ENCODE measurements at places on chromosomes 1 and 21.

DNA sequence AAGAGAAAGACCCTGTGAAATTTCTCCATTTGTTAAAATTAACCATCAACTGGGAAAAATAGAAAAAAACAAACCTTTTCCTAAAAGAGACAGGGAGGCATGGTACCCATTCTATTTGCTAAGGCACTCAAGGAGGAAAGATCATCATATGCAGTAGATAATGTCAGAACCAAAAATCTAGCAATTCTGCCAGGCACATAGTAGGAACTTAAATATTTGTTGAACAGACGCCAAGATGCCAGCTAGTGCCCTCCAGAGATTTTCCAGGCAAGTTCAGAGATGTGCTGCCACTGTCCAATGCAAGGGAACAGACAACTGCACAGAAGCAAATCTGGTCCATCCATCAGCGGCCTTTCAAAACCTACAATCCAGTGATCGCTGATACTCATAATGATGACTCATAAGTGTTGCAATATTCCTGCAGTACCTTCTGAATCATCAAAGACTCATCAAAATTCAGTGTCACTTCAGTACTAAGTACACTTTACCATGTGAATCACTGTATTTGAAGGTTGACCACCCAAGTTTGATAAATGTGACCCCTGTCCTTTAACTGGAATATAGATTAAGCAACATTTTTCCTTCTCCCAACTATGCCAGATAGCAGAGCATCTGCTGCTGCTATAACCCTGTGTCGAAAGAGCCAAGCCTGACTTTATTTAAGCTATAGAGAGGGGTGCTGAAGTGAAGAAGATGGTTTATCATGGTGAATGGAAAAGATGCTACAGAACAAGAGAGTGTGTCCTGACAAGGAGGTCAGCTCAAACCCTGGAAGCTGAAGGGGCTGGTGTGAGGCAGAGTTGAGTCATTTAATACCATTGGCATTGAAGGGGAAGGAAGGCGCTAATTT, 99.1 kb downstream of the MT1HL1 start:
- peak; percentile 69 for DNase-seq

DNA sequence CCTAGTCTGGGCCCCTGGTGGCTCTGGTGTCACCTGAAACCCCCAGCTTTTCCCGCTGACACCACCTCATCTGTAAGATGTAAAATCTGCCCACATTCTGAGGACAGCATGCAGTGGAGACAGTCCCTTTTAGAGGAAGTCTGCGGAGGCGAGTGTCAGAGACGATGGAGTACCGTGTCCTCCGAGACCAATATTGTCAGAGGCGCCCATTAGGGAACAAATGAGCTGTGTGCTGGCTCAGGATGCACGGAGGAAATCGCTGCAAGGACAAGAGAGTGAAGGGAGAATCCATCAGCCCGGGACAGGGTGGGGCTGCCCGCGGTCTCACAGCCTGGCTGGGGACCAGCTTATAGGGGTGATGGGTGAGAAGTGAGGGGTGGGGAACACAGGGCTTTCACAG, 214.8 kb downstream of the MATN1 start:
- no peak for DNase-seq

GRCh38 chr1:1764876-1765470, 13.3 kb downstream of the NADK start:
- no peak for DNase-seq

DNA sequence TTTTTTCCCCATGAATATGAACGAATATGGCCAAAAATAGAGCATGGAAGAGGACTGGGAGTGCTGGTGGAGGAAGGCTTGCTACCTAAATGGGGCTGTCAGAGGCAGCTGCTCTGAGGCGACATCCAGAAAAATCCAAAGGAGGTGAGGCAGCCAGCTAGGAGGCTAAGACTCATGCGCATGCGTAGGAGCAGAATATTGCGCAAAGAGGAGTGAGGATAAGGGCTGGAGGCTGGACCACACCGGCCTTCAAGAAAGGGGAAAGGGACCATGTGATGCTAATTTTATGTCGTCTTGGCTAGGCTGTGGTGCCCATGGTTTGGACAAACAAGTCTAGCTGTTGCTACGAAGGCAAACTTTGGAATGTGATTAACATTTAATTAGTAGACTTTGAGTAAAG, 30.5 kb downstream of the HEYL start:
- no peak for DNase-seq

DNA sequence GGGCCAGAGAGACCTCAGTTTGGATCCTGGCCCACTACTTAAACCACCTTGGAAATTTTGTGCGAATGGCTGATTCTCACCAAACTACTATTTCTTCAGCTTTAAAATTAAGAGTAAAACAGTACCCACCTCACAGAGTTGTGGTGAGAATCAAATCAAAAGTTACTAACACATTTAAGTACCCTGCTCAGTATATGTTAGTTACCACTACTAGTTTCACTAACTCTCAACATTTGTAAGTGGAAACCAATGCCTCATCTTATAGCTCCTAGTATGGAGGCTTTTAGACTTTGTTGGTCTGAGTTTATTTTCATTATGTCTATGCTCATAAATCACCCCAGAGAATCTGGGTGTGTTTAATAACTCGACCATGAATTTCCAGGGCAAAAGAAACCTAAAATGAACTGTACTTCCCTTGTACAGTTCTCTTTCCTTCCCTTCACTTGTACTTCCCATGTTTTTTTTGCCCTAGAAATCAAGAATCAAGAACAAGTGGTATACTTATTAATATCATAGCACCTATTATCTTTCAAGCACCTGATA, 11.6 kb upstream of the SERBP1 start:
- DNase-seq = no peak

DNA sequence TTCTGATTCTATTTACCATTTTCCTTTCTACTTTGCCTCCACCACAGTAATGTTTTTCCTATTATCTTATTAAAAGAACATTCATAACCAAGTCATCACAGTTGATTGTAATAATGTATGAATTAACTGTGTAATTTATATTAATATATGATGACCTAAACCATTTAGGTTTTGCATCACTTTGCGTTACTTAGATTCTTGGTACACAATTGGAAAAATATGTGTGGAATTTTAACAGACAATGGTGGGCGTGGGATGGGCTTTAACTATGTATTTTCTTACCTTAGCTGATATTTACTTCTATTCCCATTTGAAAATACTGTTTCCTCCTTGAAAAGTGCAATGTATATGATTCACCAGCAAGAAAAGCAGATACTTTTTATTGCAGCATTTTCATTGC, 3.6 kb downstream of the KRTAP21-3 start:
- no peak for DNase-seq

GRCh38 chr1:73463873-73464272, 734.1 kb downstream of the LRRIQ3 start:
- DNase-seq = no peak

- peak; percentile 55 for DNase-seq
These were observed 1.1 kb downstream of the RGS16 start for GRCh38 chr1:182602935-182603645.

GRCh38 chr1:162704673-162705424, 72.6 kb downstream of the DDR2 start:
- no peak for DNase-seq

- DNase-seq = no peak
These were observed 48.7 kb downstream of the SMYD2 start for GRCh38 chr1:214329470-214330220.

- no peak for DNase-seq
These were observed 321.4 kb upstream of the CXADR start for GRCh38 chr21:17191346-17191993.

DNA sequence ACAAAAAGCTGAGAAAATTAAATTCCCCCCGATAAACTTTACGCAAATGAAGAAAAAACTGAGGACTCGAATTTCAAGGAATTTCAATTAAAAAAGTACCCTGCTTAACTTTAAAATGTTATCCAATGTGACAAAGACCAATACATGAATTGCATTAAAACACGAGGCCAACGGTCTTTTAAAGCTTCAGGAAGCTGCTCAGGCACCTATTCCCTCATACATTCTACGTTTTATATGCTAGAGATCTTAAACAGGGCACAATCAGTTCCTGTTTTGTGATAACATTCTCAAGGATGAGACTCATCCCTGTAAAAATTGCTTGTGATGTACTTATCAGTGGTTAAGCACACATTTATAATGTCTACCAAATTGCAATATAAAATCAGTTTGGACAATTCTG, 3.0 kb downstream of the YOD1 start:
- DNase-seq = no peak

- peak; percentile 48 for DNase-seq
These were observed 20.7 kb upstream of the ABCB10 start for GRCh38 chr1:229579059-229579673.

DNA sequence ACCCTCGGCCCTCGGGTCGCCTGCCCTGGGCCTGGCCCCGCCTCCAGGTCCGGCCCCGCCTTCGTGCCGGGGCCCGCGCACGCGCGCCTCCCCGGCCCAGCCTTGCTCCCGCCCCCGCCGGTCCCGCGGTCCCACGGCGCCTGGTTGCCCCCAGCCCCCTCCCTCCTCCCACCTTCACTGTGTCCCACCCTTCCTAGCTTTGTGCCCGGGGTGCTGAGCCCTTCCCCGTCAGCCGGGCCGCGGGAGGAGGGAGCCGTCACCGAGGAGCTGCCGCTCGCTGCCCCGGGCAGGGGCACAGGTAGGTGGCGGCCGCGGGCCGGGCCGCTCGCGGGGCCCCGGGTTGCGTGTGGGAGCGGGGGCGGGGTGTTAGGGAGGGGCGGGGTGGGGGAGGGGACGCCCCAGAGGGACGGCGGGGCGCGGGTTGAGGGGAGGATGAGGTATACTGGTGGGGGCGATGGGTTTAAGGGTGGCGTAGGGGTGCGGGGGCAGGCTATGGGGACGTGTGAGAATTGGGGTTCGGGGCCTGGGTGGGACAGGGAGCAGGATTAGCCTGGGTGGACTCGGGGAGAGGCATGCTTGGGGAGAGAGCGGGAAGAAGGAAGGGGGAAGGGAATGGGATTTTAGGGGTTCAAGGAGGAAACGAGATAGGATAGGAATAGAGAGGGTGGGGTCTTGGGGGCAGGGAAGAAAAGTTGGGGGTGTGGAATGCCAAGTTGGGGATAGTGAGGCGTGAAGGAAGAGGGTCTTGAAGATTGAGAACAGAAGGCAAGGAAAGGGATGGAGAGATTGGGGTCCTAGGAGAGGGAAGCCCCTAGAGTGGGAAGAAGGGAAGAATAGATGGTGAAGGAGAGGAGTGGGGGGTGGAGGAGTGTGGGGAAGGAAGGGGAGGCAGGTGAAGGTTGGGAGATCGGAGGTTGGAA, at the start of gene LRRC42:
Gene LRRC42 (plus strand): TSS at position 99 of the 920 bp plus-strand sequence. CDS start 5,650 bp downstream, outside the sequence.
- no peak for DNase-seq

DNA sequence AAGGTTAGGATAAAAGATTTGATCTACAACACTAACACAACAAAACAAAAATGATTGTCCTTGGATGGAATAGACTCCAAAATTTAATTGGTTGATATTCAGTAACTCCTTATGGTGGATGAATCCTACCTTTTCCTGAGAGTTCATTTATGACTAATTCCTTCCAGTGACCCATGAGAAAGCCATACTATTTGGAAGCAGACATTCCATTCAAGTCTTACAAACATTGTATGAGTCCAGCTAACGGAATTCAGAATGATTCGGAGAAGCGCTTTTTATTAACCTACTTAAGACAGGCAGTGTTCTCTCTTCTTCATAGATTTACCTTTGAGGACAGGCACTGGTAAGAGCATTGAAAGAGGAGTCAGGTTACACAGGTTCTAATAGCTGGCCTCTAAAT, 155.6 kb upstream of the ZNF648 start:
- no peak for DNase-seq

DNA sequence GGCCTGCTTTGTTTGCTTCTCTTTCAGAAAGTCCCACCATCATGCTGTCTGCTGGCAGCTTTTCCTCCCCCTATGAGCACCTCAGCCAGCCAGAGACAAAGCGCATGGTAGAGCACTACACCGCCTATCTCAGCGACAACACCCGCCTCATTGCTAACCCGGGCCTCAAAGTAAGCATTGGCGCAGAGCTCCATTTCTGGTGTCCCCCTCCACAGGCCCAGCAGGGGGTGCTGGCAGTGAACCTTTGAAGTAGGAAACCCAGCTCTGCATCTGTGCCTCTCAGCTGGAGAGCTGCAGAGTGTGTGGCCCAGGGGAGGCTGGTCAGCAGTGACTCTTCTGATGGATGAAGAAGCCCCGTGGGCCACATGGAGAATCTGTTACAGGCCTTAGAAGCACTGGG, 81.2 kb upstream of the RAVER2 start:
- DNase-seq = no peak

GRCh38 chr1:33986390-33987095, 122.7 kb downstream of the HMGB4 start:
- DNase-seq = peak; percentile 91

DNA sequence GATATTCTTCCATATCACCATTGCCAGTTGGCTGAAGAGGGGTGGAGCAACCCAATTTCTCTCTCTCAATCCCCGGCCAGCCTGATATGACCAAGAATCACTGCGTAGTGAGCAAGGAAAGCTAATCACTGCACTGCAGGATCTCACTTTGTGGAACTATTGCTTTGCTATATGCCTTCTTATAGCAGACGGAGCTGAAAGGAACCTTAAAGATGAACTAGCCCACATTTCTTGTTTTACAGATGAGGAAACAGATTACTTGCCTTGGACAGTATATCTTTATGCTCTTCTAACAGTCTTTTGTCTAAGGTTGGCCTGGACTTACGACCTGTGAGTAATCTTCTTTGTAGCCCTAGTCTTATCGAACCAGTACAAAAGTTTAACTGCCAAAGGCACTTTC, 7.6 kb downstream of the APOBEC4 start:
- DNase-seq = no peak

- no peak for DNase-seq
These were observed 875 bp downstream of the NCF2 start for GRCh38 chr1:183589384-183589783.

- no peak for DNase-seq
These were observed 5.7 kb downstream of the SLC19A1 start for GRCh38 chr21:45536301-45537081.

DNA sequence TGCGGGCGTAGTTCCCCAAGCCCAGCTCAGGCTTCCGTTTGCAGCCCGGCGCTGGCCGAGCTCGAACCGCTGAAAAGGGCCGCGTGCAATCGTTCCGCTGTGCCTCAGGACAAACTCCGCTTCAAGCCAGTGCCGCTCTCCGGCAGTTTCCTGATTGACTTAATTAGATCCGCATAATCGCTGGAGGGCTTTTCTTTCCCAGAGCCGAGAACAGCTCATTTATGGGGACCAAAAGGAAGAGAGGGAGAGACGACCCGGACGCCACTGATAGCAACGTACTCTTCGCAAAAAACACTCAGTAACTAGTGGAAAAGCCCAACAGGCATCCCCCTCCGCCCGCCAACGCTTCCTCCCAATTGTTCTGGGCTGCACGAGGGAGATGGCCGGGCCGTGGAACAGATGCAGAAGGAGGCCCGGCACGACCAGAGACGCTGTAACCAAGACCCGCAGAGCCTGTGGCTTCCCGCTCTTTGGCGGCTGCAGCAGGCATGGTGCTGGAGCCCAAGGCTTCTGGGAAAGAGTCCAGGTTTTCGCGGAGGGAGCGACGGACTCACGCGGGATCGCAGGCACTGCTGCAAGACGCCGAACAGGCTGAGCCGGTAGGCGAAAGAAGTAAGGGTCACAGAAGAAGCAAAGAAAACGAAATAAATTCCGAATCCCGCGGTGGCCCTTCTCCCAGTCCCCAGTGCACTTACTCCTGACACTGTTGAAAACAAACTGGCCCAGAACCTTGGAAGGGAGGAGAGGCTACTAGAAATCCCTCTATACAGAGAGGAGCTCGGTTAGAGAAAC, 3.6 kb upstream of the FOXD2 start:
- peak; percentile 76 for DNase-seq

GRCh38 chr21:45541221-45542039, 810 bp downstream of the SLC19A1 start:
- DNase-seq = peak; percentile 70

- peak; percentile 38 for DNase-seq
These were observed 94.0 kb upstream of the KIF26B start for GRCh38 chr1:245060684-245061374.

- DNase-seq = no peak
These were observed 33.4 kb downstream of the BACE2 start for GRCh38 chr21:41201385-41201784.
